ENCODE measurements at places on chromosomes 6 and 20. TPM values are rescaled to one million over a fixed set of nuclear protein-coding genes. Genes with fewer than 3 reads are reported as not detected.

Gene HCRTR2
- not detected for total RNA-seq

GRCh38 chr6:20204512-20204894, 7.8 kb downstream of the MBOAT1 start:
- no peak for DNase-seq

DNA sequence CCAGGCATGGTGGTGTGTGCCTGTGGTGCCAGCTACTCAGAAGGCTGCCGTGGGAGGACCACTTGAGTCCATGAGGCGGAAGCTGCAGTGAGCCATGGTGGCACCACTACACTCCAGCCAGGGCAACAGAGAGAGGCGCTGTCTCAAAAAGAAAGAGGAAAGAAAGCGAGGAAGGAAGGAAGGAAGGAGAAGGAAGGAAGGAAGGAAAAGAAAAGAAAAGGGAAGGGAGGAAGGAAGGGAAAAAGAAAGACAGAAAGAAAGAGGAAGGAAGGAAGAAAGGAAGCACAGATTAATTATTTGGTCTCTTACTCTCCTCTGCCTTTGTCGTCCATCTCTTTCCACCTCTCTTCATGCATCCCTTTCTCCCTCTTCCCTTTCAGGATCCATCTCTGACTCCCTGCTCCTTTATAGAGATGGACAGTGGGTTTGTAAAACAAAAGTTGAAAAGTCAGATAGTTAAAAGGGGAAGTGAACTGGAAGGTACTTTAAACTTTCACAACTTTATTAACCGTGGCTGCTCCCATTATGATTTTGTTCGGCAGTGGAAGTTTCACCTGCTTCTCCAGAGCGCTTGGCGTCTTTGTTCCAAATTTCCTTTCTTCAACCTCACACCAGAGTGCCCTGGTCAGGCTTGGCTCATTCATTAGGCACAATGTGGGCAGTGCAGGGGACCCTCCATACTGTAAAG, 1.5 kb downstream of the HLA-DQA1 start:
- no peak for DNase-seq

DNA sequence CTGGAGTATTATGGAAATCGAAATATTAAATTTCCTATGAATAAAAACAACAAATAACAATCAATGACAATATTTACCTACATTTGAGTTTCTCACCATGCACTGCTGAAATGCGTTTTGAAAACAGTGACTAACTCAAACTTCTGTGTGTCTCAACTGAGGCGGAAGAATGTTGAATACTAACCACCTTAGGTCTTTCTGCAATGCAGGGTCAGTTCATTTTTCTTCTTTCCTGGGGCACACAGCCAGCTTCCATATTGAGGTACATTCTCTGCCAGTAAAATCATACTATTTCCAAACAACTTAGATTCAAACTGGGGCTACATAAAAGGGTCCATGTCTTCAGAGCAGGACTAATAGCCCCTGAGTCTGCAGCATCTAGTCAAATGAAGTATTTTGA, 310.1 kb downstream of the UTRN start:
- no peak for DNase-seq

DNA sequence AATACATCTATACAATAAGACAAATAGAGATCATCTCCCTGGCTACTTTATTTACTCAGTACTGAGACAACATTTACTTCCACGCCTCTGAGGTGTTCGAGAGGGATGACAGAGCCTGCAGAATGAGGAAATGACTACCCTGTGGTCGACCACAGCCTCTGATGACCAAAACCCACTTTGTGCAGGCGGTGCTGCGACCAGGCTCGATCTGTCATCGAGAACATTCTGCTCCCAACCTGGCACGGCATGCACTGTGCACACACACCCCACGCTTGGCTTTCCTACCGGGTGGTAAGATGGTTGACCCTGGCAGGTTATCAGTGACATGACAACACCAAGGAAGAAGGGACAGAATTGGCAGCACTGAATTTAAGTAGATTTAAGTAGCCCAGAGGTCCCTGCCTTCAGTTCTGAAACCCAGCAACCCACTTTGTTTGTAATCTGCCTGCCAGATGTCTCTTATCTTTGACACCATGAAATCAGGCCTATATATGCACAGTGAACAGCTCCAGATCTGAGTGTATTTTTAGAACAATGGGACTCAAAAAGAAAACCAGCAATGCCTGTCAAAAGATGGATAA, 42.6 kb downstream of the TTI1 start:
- DNase-seq, result no peak

GRCh38 chr6:161094955-161095354, 103.4 kb downstream of the MAP3K4 start:
- no peak for DNase-seq

DNA sequence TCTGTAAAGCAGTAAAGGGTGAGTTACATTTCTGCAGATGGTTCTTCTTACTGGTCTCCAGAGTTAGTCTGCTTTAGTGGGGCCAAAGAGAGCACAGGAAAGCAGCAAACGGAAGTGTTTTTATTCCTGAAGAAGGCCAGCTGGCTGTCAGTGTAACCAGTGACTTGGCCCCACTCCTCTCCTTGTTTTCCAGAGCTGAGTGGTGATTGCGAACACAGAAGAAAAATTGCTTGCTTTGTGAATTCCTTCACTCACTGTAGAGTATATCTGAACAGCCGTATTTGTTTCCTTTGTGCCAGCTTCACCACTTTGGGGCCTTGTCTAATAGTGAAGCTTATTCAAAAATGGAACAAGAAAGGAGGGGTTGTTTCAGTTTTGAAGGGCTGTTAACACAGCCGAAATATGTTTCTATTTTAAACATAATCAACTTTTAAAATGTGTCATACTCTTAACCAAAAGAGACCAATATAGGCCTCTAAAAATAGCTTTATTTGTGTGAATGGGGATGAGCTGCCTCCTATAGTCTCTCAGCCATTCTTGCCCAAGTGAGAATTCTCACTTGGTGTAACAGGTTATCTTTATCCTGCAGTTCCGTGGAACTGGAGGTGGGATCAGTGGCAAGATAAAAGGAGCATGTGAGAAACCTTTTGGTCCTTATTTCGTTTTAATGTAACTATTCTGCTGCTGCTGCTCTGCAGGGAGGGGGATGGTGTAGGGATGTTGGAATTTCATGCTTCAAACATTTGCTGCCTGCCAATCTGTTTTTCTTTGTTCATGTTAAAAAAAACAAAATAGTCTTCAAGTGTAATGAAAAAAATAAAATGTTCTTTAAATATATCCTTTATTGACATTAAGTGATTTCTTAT, 37.8 kb downstream of the ZC2HC1B start:
- DNase-seq, result no peak

Gene CPXM1
- 25.5 TPM for total RNA-seq

Gene CLDN20
- total RNA-seq, result not detected

GRCh38 chr6:149392535-149392934, 7.5 kb upstream of the SUMO4 start:
- no peak for DNase-seq

- no peak for DNase-seq
Measured at GRCh38 chr20:35561671-35562070, 19.8 kb downstream of the ERGIC3 start.

Gene FLRT3
- total RNA-seq, result 48.3 TPM

DNA sequence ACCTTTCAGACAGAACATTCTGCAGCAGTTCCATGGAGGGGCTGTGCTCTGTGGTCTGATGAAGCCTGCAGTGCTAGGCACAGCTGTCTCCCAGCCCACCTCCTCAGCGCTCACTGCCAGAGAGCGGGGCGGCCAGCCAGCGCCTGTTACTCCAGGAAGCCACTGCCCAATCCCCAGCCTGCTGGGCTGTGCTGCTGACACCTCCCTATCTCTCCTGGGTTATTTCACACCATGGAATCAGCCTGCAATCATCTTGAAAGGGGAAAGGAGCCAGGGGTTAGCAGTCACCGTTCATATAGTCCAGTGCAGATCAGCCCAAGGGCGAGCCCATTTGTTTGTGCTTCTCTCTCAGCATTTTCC, 46.3 kb upstream of the NHSL1 start:
- DNase-seq, result peak; percentile 52

- DNase-seq, result peak; percentile 100
Measured at GRCh38 chr20:50186151-50186885, 4.3 kb upstream of the CEBPB start.

DNA sequence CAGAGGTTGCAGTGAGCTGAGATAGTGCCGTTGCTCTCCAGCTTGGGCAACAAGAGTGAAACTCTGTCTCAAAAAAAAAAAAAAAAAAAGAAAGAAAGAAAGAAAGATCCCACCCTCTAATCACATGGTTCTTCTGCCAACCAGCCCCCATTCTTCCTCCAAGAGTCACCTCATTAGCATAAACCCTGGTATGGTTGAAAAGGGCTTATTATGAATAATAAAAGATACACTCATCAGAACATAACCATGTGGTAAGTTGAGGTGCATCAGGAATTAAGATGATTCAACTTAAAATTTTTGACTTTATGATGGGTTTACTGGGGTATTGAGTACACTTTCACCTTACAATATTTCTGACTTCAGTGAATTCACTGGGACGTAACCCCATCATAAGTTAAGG, 793 bp upstream of the TRIM40 start:
- no peak for DNase-seq

GRCh38 chr20:49543071-49543857, 24.7 kb downstream of the PTGIS start:
- no peak for DNase-seq

GRCh38 chr6:31350196-31351032, 6.6 kb downstream of the HLA-B start:
- no peak for DNase-seq

Gene HLA-DRB5
- total RNA-seq, result 50.9 TPM

Gene SLC12A5
- not detected for total RNA-seq

DNA sequence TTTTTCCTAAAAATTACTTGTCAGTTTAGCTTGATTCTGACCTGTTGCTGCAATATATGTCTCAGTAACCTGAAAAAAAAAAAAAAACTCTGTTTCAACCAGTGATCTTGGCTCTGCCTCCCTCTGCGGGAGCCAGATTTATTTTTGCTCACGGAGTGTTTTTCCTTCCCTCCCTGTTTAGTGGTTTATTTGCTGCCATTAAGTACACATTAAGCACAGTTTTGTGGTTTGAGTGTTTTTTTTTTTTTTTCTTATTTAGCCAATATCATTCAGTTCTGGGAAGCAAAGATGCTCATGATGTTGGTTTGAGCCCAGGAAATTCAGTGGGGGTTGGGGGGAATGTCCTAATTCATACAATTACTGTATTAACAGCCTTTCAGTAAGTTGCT, 110.1 kb upstream of the GPR6 start:
- DNase-seq, result no peak

DNA sequence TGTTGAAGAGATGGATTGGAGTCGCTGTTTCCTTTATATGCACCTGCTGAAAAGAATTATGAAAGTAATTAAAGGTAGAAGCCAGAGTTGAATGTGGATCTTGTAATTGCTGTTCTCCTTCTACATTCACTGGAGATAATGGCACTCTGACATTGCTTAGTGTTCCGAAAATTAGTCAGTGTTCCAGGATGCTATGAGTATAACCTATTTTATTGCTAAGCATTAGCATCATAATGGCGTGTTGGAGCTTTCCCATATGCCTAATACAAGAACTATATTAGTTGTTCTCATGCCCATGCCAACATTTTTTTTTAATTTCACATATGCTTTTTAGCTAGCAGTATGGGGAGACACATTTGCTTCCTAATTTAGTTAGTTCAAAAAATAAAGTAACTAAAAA, 236.4 kb downstream of the ARHGAP18 start:
- no peak for DNase-seq

GRCh38 chr20:60203451-60203850, 245.2 kb downstream of the CDH26 start:
- no peak for DNase-seq

- DNase-seq, result no peak
Measured at GRCh38 chr6:43759907-43760206, 10.2 kb upstream of the VEGFA start.

DNA sequence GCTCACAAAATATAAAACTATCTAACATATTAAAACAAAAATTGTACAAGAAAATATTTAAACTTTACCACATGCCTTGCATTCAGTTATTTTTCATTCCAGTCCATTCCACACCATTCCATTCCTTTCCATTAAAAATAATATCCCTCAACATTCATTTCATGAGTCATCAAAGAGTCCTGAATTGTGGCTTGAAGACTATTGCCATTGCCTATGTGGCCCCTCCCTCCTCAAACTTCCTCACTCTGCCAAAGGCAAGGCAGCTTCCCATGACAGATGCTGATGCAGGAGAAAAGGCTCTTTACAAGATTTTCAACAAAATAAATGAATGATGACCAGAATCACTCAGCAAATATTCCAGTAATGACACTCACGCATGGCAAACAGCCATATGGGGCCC, 31.7 kb downstream of the IL20RA start:
- no peak for DNase-seq

Gene COL20A1
- not detected for total RNA-seq
